Stimulated activated CD8-positive, alpha-beta memory T cell treated with anti-CD3 and anti-CD28 coated beads, Interleukin-7, amount 100 ng/mL, for 4 hours (primary cell): ENCODE measurements at places on chromosomes 1 and 21.

DNA sequence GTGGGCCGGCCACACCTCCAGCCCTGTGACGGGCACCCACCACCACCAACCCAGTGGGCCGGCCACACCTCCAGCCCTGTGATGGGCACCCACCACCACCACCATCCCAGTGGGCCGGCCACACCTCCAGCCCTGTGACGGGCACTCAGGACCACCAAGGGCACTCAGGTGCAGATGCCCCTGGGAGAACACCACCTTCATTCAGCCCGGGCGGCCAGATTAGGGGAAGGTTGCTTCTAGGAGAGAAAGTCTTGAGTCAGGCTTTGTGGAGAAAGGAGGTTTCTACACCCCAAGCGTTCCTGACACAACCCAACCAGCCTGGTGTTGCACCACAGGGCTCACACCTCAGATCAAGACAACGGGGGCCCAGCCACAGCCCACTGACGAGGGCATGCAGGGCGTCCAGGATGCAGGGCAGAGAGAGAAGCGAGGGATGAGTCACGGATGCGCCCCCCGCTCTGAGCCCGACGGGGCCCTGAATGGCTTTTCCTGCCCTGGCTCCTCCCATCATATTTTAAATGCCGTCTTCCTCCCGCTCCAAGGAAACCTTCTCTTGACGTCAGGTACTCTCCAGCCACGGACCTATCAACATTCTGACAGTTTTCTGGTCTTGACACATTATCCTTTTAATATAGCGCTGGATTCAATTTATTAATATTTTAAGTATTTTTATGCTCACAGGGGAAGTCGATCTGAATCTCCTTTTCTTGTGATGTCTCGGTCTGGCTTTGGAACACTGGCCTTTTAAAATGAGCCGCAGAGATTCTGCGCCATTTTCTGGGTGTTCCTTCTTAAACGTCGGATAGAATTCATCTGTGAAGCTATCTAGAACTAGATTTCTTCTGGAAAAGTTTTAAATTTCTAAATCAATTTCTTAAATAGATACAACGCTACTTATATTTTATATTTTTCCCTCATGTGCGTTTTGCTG lies 631 bp upstream of the SPATC1L start:
- DNase-seq, result peak; percentile 59

- DNase-seq, result no peak
These were observed 188.1 kb upstream of the RGS18 start for GRCh38 chr1:191970116-191970515.

- DNase-seq, result no peak
These were observed 11.8 kb upstream of the FASLG start for GRCh38 chr1:172647110-172647564.

- no peak for DNase-seq
These were observed 41.4 kb downstream of the YARS1 start for GRCh38 chr1:32775640-32776337.

DNA sequence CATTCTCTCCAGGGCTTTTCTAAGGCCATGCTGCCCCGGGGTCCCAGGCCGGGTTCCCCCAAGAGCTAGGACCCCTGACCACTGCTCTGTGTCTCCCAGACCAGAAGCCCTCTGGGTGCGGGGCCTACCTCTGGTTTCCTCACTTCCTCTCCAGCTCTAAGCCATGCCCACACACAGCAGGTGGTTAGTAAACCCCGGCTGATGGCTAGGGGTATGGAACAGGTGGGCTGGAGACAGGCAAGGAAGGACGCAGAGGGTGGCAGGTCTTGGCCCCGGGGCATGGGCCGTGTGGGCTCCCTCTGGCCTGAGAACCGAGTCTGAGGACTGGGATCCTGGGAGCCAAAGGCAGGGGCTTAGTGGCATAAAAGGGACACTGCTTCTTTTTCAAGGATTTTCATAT lies 15.9 kb upstream of the PLCH2 start:
- DNase-seq, result no peak

- no peak for DNase-seq
These were observed 301.3 kb downstream of the NPHP4 start for GRCh38 chr1:5690898-5691297.

DNA sequence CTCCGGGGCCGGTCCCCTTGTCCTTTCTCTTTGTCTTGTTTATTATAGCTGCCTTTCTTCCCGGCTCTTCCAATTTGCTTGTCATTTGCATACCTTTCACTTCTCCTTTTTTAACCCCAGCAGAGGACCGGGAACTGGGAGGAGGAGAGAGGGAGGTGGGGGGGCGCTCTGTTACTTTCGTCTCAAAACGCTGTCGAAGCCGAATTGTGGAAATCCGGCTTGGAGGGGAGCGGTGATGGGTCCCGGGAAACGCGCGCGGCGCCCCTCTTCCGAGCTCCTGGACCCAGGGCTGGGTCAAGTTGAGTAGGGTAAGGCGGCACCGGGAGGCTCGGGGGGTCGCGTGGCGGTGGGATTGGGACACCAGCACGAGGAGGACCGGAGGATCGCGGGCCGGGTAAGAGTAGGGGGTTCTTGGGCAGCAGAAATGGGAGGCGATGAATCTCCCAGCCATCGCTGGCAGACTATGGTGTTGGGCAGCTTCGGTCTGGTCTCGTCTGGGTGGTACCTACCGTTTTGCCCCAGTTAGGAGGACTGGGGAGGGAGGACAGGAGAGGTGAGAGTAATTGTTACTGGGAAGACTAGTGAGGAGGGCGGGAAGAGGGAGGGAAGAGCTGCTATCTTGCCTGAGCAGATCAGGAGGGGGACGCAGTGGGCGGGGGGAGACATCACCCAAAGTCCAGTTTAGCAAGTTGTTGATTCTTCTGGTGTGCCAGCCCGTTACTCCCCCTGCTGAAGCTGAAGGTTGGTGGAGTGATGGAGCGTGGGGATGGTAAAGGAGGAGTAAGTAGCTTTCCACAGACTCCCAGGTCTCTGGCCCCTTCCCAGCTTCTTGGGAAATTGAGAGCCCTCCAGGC lies 1.5 kb downstream of the PROX1 start:
- no peak for DNase-seq

GRCh38 chr1:41799723-41800122 lies 119.0 kb downstream of the HIVEP3 start:
- no peak for DNase-seq

DNA sequence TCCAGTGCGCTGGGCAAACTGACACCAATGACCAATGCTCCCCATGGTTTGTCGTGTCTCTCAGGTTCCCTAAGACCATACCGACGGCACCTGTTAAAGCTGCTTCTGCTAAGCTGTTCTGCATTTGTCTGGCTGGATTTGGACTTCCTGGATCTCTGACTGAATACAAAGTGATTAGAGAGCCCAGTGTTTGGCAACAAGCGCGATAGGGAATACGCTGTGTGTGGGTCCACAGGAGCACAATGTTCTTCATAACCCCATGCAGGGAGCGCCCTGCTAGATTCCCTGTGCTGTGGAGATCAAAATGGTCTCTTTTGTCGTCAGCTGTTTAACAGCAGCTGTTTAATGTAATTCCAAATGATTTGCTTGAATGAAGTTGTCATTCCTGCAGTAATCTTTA lies 26.0 kb upstream of the ESRRG start:
- DNase-seq, result no peak
